Osteoblast (primary cell): ENCODE measurements at places on chromosomes 13 and 19. TPM values are rescaled to one million over a fixed set of nuclear protein-coding genes. Genes with fewer than 3 reads are reported as not detected.

DNA sequence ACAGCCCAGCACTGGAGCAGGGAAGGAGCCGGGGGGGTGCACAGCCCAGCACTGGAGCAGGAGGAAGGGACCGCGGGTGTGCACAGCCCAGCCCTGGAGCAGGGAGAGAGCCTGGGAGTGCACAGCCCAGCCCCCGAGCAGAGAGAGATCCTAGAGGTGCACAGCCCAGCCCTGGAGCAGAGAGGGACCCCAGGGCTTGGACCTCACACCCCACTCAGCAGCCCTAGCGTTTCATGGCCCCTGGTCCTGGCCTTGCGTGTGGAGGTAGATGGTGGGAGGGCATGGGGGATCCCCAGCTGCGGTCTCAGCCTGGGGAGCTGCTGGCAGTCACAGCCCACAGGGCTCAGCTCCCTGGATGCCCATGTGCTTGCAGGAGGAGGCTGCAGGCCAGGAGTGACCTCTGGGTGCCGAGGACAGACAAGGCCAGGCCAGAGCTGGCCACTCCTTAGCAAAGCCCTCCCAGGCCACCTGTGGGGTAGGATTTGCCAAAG is 25.1 kb downstream of the GAS6 start:
- no peak for DNase-seq

Gene SYNGR4
- not detected in 2 replicates for total RNA-seq

DNA sequence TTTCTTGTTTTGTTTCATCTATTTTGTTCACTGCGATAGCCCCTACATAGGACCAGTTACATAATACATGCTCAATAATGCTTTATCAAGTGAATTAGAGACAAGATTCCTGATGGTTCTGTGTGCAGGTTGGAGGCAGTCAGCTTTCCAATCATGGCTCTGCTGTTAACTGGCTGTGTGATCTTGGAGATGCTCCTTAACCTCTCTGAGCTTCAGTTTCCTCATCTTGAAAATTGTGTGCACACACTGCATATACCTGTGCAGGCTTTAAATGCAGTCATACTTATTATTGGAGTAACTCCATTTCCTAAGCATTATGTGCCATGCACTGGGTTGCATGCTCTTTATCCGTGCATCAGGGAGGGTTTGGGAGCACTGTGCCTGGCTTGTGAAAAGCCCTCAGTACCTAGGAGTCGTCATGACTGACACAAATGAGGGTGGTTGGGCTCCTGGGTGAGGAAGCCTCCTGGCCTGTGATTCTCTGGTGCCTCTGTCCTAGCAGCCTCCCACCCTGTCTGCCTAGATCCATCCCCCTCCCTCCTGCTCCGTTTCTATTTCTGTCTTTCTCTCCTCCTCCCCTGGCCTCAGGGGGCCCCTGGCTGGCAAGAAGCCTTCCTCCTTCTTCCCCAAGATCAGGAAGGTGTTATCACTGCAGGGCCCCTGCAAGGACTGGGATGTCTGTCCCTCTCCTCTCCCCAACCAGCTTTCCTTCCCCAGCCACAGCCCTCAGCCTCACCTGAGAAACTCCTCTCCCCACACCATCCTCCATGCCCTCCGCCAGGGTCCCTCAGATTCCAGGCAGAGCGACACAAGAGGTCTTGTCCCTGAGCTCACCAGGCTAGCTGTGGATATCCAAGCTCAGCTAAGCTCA is 8.7 kb downstream of the IFNL1 start:
- peak; percentile 51 for DNase-seq

DNA sequence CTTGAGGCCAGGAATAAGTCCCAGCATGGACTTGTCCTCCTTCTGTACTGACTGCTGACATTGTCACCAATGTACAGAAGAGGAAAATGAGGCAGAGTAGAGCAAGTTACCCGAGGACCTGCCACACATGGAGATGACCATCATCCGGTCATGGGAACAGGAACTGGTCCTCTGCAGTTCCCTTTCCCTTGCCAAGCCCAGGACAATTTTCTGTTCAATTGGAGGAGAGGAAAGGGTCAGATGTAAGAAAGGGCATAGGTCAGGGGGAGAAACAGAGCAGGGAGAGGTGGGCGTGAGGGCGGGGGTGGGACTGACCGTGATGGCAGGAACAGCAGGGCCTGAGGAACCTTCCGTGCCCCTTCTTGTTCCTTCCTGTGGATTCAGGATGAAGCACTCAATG is 18.6 kb downstream of the PHLDB3 start:
- peak; percentile 65 for DNase-seq

DNA sequence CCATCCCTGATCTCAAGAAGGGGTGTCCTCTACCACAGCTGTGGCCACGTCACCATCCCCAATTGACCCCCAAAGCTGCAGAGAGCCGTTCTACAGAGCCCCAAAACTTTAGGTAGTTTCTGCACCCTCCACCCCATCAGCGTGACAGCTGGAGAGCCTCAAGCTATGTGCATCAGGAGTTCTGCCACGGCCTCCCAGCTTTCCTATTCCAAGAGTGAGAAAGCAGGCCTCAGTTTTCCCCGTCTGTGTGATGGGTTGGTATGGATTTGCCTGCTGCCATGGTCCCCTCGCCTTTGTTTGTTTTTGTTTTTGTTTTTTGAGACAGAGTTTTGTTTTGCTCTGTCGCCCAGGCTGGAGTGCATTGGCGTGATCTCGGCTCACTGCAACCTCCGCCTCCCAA is 1.5 kb downstream of the BCL3 start:
- DNase-seq: no peak

Gene SBSN
- total RNA-seq: 4.7 and 12.1 TPM in 2 replicates

GRCh38 chr19:47362321-47362720 is 13.2 kb downstream of the DHX34 start:
- peak; percentile 54 for DNase-seq

Gene OR4F17
- total RNA-seq: not detected in 2 replicates

- no peak for DNase-seq
Observed at GRCh38 chr13:50419331-50419865, 404.2 kb downstream of the KCNRG start.

DNA sequence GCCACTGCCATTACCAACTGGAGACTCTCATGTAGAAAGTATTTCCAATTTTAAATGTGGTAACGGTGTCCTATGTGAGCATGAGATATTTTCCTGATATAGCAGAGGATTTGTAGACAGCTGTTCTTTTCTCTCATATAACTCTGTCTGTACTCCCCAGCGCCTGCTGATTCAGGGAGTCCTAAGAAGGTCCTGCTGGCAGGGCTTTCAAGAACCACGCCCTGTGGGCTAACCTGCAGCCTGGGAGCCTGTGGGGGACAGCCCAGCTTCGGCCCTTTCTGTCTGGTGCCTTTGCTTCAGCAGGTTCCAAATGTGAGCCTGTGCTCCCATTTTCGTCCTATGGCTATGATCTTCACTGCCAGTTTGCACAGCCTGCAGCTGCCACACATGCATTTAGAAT is 316.8 kb downstream of the ATP8A2 start:
- no peak for DNase-seq

Gene ZNF730
- total RNA-seq: 0.72 and 1.2 TPM in 2 replicates

Gene DUS3L
- total RNA-seq: 21.2 and 30.0 TPM in 2 replicates

Gene ZNF471
- 4.7 and 5.1 TPM in 2 replicates for total RNA-seq

Gene C1QTNF9B
- total RNA-seq: not detected in 2 replicates

DNA sequence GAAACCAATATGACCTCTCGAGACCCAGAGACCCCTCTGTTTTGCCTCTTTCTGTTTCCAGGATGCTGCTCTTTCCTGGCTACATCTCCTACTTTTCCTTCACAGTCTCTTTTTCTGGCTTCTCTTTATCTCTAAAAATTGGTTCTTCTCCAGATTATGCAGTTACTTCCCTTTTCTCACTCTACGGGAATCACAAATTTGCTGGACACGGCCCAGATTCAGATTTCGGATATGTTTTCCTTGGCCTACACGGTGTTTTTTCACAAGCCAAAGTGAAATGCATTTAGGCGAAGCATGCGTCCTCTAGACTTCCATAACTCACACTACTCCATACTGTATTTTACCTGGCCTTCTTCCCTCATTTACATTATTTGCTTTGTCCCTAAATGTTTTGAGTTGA is 214.7 kb upstream of the MIR17HG start:
- DNase-seq: no peak

Gene SHANK1
- total RNA-seq: 0.88 and 1.1 TPM in 2 replicates

DNA sequence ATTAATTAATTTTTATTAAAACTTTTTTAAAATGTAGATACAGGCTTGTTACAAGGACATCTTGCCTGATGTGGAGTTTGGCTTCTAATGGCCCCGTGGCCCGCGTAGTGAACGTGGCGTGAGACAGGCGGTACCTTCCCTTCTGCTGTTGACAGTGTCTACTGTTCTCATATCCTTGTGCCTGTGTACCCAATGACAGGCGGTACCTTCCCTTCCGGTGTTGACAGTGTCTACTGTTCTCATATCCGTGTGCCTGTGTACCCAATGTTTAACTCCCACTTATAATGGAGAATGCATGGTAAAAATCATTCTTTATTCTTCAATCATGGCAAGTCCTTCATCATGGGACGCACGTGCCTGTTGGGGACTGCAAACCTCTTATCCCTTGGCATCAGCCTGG is 79.1 kb upstream of the ZNF835 start:
- DNase-seq: no peak

Gene MBD3L3
- not detected in 2 replicates for total RNA-seq

Gene BRME1
- total RNA-seq: 0.59 and 0.72 TPM in 2 replicates

DNA sequence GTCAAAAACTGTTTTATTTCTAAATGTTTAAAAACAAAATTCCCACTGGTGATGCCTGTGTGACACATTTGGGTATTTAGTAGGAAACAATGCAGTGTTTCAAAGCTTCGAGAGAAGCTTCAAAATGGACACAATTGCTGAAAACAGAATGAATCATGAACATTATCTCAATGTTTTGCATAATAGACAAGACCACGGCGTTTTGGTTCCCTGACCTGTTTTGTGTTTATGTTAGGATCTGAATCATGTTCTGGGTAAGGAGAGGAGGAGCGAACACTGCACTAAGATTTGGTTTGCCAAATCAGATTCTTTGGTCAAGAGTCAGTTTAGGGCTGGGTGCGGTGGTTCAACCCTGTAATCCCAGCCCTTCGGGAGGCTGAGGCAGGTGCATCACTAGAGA is 42.2 kb downstream of the IFT88 start:
- peak; percentile 82 for DNase-seq

Gene NCR1
- 0.36 and 0.59 TPM in 2 replicates for total RNA-seq

DNA sequence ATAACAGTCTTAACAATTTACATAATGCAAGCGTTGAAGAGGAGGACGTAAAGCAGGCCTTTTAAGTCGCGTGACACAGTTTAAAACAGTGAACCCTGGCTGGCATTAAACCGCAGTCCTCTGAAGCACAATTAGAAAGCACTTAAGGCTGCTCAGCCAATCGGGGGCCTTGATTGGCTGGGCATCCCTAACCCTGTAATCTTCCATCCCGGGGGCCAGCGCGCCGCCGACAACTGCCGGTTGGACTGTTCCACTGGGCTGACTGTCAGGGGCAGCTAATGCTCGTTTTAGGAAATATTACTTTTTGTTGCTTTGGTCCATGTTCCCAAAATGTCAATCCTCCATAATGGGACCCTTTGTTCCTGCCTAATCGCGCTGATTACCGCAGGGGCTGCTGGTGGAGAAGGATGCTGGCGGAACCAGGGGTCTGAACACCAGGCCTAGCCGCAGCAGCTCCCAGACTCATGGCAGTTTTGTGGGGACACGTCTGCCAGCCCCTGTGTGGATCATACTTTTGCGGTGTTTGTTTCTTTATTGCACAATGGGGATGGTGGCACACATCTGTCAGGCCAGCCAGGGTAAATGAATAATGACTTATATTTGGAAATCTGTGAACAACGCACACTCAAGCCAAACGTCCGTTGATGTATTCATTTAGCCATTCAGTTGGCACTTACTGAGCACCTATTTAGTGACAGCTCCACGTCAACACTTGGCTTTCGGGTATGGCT is 127.1 kb upstream of the SPACA7 start:
- no peak for DNase-seq

Gene FXYD3
- total RNA-seq: not detected in 2 replicates

DNA sequence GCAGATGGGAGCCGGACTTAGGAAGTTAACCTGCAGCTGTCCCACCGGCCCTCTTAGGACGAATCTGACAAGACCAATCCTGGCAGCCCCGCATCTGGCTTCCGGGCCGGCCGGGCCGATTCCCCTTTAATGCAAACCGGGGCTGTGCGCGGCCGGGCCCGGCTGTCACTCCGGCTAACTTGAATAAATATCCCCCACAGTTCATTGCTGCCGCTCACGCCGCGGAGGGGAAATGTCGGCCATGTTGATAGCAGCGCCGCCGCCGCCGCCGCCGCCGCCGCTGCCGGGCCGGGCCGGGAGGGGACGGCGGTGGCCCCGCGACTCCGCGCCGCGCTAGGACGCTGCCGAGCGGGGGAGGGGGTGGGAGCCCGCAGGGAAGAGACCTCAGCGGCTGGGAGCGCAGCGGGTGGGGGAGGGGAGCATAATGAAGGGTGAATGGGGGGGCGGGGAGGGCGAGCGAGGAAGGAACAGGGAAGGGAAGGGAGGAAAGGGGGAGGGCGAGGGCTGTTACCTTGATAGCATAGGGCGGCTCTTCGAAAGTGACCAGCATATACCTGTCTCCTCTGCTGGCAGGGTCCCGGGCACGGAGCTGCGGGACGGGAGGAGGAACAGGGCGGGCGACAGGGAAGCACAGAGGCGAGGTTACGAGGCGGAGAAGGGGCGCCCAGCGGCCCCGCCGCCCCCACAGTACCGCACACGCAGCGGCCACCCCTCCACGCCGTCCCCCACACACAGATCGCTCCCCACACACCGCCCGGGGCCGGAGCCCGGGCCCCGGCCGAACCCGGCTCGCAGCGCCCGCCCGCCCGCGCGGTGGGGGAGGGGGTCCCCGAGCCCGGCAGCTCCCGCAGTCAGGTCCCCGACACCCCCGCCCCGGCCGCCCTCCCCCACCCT is 1.1 kb downstream of the INTS6 start:
- DNase-seq: peak; percentile 90

Gene THSD1
- 14.1 and 18.3 TPM in 2 replicates for total RNA-seq

DNA sequence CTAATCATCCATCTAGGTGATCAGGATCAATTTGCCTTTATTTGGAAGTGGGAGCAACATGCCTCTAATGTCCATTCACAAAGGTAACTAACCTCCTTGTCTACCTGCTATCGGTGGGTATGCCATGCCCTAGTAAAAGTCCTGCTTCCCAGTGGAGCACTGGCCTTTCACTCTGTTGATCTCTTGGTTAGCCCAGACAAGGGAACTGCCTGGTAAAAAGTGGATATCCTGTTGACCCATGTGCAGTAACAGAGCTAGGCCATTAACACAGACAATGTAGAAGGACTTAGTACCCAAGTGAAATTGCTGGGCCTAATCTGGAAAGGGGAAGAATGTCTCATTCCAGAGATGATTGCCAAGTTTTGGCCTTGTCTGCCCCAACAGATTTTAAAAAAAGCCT is 171.5 kb upstream of the CSNK1A1L start:
- DNase-seq: no peak

DNA sequence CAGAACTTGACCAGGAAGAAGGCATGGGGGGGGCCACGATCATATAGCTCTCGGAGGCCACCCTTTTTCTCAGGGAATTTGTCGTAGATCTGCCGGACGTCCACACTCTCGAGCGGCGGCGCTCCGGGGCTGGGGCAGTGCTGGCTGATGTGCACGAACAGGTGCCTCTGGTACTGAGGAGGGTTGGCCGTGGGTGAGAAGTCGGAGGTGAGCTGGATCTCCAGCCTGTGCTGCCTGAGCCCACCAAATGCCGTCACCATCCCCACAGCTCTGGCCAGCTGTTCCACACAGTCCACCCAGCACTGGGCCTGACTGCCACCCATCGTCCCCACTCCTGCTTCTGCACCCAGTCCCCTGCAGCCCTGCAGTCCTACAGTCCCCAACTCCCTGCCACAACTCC is 12.0 kb downstream of the CD37 start:
- peak; percentile 61 for DNase-seq

GRCh38 chr13:30659980-30660379 is 42.3 kb downstream of the USPL1 start:
- no peak for DNase-seq

Gene IGFL2
- total RNA-seq: not detected in 2 replicates
